Right renal cortex interstitium (tissue), 3 donors: ENCODE measurements at places on chromosomes 11 and 22. TPM values are rescaled to one million over a fixed set of nuclear protein-coding genes. Genes with fewer than 3 reads are reported as not detected.

- no peak for DNase-seq
Measured at GRCh38 chr22:31153357-31153756, 6.6 kb upstream of the RNF185 start.

GRCh38 chr22:26479792-26480610, 3.6 kb downstream of the HPS4 start:
- no peak for DNase-seq

DNA sequence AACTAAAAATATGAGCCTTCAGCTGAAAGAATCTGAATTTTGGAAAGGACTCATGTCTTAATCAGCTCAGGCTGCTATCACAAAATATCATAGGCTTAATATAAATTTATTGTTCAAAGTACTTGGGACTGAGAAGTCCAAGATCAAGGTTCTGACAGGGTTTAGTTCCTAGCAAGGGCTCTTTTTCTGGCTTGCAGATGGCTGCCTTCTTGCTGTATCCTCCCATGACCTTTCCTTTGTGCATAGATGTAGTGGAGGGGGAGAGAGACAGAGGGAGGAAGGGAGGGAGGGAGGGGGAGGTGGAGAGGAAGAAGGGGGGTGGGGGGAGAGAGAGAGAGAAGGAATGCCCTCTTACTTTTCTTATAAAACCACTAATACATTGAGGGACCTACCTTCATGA, 306.8 kb upstream of the DDI1 start:
- DNase-seq: no peak

DNA sequence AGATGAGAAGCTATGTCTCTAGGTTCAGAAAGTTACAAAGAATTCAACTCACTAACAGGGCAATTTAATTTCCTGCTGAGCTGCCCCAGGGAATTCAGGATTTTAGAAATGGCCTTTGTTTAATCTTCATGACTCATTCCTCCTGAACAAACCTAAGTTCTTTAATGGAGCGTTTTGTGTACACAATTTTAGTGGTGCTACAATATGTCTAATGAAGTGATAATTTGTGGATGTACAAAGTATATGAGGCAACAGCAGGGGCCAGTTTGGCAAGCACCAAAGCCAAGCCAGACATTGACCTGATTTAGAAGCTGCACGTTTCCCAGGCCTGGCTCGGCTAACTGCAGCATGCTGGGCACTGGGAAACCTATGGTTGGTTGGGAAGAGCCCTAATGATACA, 34.4 kb upstream of the HEPHL1 start:
- no peak for DNase-seq

OR52A1 gene
- not detected for polyA plus RNA-seq

GRCh38 chr11:22991196-22991595, 130.9 kb upstream of the CCDC179 start:
- DNase-seq: no peak
